Left cardiac atrium (tissue), 4 donors: ENCODE measurements at places on chromosomes 6 and 20.

DNA sequence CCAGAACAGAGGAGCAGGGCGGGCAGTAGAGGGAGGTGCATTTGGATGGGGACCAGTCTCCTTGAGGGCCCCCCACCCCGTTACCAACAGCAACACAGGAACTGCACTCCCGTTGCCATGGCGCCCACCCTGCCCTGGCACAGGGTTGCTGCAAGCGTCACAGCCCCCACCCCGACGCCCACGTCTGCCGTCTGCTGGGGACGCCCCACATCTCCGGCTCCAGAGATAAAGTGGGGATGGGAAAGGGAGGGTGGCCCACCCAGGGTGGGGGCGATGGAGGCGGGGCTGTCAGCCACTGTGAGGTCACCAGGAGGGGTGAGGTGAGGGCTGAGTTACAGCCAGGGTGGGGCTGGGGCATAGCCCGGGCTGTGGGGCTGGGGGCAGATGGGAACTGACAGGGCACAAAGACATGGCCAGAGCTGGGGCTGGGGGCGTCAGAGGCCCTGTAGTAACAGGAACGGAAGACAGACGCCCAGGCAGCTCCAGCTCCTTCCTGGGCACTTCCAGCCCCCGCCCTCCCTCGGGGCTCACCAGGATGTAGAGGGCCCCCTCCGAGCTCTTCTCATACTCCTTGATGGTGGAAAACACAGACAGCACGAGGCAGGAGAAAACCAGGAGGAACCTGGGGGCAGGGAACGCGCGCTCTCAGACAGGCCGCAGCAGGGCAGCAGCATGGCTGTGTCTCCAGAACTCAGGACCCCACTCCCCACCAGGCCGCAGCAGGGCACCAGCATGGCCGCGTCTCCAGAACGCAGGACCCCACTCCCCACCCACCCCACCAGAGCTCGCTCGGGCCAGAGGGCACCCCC lies 26.0 kb downstream of the KCNQ2 start:
- peak; percentile 51 for DNase-seq

DNA sequence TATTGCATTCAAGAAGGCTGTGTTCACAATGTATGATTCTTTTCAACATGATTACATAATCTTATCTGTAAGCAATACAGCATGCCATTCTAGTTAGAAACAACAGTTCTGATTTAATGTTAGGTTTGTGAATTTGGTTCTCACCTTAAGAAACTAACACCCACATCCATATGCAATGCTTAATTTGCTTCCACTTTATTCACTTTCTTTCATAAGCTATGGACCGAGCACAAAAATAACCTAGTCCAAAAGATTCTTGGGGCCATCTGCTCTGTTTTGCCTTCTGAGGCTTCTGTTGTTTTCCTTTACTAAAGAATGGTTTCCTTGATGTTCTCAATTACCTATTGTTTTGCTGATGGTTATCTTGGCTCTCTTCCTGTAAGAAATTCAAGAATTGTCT lies 258.2 kb downstream of the EYS start:
- no peak for DNase-seq

DNA sequence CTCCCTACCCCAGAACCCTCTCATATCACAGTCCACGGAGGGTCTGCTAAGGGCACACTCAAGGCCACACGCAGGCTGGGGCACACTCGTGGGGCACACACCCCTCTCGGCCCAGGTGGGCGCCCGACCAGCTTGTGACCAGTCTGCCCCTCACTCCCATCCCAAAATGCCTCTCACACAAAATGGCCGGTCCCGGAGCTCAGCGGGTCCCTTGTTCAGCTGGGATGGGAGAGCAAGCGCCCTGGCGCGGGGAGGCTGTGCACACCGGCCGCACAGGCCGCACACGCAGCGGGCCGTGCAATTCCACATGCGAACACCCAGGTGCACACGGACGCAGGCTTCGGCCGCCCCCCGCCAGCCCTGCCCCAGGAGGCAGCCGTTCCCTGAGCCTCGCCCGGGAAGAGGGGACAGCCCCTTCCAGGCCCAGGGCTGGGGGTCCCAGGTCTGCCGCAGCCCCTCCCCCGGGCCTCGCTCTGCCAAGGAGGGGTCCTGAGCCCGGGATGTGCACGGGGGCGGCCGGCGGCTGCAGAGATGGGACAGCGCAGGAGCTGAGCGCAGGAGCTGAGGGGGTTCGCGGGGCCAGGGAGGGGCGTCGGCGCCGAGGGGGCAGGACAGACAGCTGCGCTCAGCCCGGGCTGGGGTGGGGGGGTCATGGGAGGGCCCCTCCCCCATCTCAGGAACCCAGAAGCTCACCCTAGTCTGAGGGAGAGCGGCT lies 1.3 kb downstream of the KCNQ2 start:
- no peak for DNase-seq

DNA sequence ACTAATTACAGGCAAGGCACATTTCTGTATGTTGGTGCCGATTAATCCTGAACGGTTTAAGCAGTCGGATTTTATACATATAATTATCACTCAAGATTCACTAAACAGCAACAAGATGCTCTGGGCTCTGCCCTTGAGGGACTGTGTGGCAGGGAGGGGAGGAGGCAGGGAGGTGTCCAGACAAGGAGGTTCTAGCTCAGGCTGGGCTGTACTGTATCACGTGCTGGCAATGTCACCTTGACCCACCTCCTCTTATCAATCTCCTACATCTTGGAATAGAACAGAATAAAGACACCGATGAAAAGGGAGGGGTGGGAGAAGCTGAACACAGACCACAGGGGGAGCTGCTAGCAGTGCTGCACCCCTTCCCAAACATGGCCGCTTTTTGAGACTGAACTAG lies 65.7 kb downstream of the LRFN2 start:
- no peak for DNase-seq

GRCh38 chr6:36851149-36851614 lies 11.9 kb upstream of the CPNE5 start:
- DNase-seq: no peak

- DNase-seq: no peak
These were observed 130.1 kb downstream of the BCAS1 start for GRCh38 chr20:53940360-53940702.

DNA sequence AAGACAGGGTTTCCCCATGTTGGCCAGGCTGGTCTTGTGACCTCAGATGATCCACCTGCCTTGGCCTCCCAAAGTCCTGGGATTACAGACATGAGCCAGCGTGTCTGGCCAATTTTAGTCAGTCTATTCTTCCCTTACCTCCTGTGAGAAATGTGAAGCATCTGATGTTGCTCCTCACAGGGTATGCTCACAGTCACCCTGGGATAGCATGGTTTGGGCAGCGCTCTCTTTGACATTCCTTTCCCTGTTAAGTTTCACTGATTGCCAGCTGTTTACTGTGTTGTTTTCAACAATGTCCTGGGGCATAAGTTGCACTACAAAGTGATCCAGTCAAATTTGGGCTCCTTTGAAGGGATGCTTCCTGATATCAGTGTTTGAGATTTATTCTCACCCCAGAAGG lies 13.1 kb downstream of the CDC5L start:
- no peak for DNase-seq

- DNase-seq: no peak
These were observed 228.9 kb downstream of the ANKRD60 start for GRCh38 chr20:57999465-58000111.

GRCh38 chr20:37480919-37481318 lies 40.1 kb upstream of the NNAT start:
- DNase-seq: no peak

- no peak for DNase-seq
These were observed 235.1 kb downstream of the ZFAND3 start for GRCh38 chr6:38054527-38055202.

GRCh38 chr6:22926790-22927354 lies 357.5 kb downstream of the HDGFL1 start:
- DNase-seq: no peak

DNA sequence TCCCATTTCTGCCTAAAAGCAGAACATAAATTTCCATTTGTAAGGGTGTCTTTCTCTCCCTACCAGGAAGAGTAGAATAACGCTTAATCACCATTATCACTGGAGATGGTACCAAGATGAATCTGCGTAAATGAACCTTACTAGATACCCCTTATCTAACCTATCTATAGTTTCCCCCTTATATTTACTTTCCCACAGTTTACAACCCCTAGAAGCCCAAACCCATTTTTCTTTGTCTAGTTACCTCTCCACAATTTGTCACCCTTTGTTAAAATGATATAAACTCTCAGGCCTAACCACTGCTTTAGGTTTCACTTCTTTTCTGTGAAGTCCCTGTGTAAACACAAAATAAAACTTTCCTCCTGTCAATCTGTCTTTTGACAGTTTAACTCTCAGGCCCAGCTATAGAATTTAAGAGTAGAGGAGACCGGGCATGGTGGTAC lies 45.5 kb downstream of the PCNA start:
- no peak for DNase-seq

- DNase-seq: no peak
These were observed 371.2 kb downstream of the PREX1 start for GRCh38 chr20:48456366-48457192.

GRCh38 chr20:54140486-54140885 lies 33.3 kb downstream of the CYP24A1 start:
- DNase-seq: no peak

DNA sequence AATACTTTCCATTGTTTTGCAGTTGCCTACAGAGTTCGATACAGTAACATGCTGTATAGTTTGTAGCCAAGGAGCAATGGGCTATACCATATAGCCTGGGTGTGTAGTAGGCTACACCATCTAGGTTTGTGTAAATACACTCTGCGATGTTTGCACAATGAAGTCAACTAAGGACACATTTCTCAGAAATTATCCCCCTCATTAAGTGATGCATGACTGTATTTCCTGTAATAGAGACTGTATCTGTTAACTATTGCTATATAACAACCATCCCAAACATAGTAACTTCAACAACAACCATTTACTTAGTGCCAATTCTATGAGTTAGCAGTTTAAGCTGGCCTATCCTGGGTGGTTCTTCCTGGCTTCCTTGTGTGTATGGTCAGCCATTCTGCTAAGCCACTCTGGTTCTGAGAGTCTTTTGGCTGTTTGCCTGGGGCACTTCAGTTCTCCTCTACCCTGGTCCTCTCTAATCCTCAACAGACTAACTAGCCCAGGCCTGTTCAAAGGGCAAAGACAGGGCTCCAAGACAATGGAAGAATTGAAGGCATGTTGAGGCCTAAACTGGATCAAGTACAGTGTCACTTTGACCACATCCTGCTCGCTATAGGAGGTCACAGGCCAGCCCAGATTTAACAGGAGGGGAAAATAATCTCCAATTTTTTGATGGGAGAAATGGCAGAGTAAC lies 124.0 kb downstream of the PLCB1 start:
- no peak for DNase-seq

GRCh38 chr6:142357879-142358278 lies 56.1 kb downstream of the ADGRG6 start:
- no peak for DNase-seq

DNA sequence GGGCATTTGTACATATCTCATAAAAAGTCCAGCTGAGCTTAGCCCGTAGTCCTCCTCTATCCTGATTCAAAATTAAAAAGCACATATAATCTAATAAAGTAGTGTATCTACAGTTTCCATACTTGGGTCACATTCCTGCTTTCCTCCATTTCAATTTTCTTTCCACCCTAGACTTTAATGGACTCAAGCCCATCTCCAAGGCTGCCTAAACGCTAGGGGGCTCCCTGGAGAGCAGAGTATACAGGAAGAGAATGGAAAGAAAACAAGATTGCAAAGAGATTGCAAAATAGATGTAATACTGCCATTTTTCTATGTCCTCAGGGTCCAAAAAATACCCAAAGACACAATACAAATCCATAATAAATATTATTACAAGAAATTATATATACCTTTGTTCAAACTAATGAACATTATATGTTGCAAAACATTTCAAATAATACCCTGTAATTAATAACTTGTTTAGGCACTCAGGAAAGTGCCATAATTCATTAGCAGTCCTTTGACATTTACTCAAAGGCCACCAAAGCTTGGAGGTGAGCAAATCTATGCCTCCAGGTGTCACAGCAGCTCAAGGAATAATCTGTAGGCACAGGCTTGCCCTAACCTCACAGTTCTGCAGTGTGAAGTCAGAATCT lies 2.4 kb upstream of the MCM3 start:
- DNase-seq: peak; percentile 79

- DNase-seq: peak; percentile 69
These were observed 155.4 kb downstream of the NRN1 start for GRCh38 chr6:5851261-5851757.

DNA sequence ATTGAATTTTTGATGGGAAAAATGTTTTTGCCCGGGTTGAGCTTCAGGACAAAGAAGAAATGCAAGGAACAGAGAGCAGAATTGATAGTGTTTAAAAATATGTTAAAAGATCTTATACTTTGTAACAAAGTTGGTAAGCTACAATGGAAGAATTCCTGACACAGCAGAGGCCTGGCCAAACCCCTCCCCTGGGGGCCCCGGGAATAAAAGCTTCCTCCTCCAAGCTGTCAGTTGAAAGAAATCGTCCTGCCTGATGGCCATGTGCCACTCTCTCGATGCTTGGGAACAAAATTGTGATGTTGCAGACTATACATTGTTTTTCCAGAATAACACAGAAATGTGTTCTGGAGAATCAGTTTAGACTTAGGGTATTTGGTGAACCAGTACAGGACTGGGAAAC lies 14.2 kb upstream of the TOX2 start:
- DNase-seq: no peak

GRCh38 chr20:20018366-20018765 lies 1.2 kb downstream of the NAA20 start:
- DNase-seq: no peak

DNA sequence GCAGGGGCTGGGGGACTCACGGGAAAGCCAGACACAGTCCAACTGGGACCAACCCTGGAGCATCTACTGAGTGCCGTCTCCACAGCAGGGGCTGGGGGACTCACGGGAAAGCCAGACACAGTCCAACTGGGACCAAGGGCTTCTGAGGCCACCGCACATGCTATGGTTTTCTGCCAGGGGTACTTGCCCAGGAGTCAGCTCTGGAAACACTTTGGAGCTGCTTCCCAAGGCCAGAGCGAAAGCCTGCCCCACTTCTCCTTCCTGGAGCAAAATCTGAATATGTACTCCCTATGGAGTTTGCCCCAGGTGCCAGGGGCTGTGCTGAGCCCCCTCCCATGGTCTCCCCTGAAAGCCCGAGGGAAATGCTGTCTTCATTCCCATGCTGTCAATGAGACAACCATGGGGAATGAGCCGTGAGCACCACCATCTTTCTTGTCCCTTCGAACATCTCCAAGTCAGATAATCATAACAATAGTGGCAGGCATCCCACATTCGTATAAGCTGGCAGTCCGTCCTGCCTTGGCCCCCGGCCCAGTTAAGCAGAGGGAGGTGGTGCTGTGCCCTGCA lies 18.5 kb downstream of the PCK1 start:
- DNase-seq: no peak

- DNase-seq: no peak
These were observed 448.4 kb upstream of the MANEA start for GRCh38 chr6:95128947-95129346.

- DNase-seq: no peak
These were observed 25.0 kb upstream of the STX16 start for GRCh38 chr20:58626051-58626450.

- DNase-seq: no peak
These were observed 14.0 kb upstream of the MOCS1 start for GRCh38 chr6:39948199-39948791.
